ENCODE measurements at places on chromosomes 5 and 9. TPM values are rescaled to one million over a fixed set of nuclear protein-coding genes. Genes with fewer than 3 reads are reported as not detected.

The SPINK6 gene
- total RNA-seq = not detected

The SKP1 gene
- total RNA-seq = 63.7 TPM

The PCDHA3 gene
- total RNA-seq = not detected

The FBN2 gene
- total RNA-seq = 86.1 TPM

The CXXC5 gene
- 66.8 TPM for total RNA-seq

The IFNA21 gene
- total RNA-seq = not detected

The ADAMTS2 gene
- 29.7 TPM for total RNA-seq

The PDE6A gene
- total RNA-seq = not detected

The CARD9 gene
- total RNA-seq = 1.0 TPM

The SH3TC2 gene
- total RNA-seq = 5.7 TPM

The FBP1 gene
- not detected for total RNA-seq

The MCC gene
- total RNA-seq = 15.1 TPM

The DDX4 gene
- total RNA-seq = not detected

The CDKN2B gene
- not detected for total RNA-seq
